ENCODE measurements at places on chromosomes 13 and 19.

- DNase-seq, result no peak
Observed at GRCh38 chr13:99693351-99693750, 192.1 kb downstream of the TM9SF2 start.

GRCh38 chr13:104705031-104705750 is 1639.0 kb upstream of the SLC10A2 start:
- DNase-seq, result no peak

DNA sequence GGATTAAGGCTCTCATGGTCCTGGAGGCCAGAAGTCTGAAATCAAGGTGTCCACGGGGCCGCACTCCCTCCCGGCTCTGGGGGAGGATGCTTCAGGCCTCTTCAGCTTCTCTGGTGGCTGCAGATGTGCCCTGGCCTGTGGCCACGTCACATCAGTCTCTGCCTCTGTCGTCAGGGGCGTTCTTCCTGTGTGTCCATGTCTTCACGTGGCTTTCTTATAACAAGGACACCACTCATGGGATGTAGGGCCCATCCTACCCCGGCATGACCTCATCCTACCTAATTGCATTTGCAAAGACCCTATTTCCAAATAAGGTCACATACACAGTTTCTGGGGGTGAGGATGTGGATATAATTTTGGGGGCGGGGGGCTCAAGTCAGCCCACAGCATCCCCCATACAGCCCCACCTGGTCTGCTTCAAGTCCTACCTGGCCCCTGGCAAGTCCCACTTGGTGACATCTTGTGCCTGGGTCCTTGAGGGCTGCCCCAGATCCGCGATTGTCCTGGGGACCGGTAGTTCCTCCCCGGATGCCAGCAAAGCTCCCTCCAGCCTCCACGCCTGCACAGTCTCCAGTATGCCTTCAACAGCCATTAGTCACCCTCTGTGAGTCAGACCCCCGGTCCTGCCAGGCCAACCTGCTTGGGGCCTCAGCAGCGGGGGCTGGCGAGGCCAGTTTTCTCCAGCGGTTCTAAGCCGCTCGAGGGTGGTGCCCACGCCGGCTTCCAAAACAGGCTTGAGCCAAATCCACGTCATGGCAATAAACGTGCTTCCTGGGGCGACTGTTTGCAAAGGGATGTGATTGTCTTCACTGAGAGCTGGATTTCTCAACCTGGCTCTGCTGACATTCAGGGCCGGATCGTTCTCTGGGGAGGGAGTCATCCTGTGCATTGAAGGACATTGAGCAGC is 32.2 kb downstream of the MYO9B start:
- no peak for DNase-seq

DNA sequence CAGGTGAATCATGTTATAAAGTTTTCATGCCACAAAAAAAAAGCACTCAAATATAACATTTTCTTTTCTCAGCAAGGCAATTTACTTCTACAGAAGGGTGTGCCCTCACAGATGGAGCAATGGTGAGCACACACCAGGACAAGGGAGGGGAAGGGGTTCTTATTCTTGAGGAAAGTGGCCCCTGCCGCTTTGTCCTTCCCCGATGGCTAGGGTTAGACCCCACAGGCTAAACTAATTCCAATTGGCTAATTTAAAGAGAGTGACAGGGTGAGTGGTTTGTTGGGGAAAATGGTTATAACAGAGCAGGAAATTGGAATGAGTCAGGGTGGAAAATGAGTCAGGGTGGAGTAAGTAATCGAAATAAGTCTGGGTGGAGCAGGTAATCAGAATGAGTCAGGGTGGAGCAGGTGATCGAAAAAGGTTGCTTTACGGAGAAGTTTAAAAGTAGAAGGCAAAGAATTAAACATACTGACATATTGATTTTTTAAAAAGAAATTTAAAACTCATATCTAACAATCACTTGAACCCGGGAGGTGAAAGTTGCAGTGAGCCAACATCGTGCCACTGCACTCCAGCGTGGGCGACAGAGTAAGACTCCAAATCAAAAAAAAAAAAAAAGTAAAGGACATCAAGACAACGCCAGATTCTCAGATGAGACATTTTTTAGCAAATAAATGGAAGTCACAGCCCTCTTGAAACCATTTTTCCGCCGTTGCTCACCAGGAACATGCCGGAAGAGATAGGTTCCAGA is 813 bp downstream of the ZNF562 start:
- DNase-seq, result no peak

DNA sequence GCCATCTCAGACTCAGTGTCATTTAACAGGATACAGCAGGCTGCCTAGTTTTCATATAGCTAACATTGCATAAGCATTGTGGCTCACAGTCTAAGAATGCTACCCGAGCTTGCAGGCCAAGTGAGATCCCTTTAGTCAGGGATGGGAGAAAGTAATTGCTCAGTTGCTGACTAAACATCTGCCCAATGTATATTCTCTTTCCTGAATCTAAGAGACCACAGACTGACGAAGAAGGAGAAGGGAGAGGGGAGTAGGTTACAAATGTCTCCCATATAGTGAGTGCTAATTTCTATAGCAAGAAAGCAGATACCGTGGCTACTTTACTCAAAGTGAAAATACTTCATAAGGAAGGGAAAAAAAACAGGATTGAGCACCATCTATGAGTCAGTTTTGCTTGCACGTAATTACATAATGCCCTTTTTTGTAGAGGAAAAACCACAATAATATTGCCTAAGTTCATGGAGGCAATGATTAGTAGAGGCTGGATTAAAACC is 453.9 kb downstream of the COG6 start:
- DNase-seq, result no peak

- no peak for DNase-seq
Observed at GRCh38 chr13:95349267-95349666, 48.0 kb upstream of the ABCC4 start.

DNA sequence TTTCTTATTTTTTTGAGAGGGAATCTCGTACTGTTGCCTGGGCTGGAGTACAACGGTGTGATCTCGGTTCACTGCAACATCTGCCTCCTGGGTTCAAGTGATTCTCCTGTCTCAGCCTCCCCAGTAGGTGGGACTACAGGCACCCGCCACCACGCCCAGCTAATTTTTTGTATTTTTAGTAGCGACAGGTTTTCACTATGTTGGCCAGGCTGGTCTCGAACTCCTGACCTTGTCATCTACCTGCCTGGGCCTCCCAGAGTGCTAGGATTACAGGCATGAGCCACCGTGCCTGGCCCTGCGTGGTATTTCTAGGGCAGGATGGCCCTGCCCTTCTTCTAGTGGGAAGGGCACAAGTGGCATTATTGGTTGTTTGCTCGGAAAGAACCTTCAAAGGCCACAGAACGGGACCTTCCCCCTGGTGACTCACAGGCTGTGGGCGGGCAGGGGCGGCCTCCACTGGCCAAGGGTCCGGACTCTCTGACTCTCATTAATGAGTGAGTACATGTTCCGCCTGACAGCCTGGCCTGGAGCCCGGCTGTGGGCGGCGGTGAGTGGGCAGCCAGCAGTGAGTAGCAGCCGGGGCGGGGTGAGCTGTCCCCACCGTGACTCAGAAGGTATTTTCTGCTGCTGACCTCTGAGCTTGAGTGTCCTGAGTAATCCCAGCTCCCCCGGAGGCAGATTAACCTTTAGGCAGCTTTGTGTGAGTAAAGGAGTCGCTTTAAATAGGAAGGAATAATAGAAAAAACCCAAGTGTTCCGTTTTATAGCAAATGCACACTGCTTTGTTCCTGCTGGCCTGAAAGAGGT is 5.1 kb downstream of the DOT1L start:
- peak; percentile 37 for DNase-seq

- no peak for DNase-seq
Observed at GRCh38 chr13:93146584-93147297, 79.9 kb upstream of the GPC6 start.

- no peak for DNase-seq
Observed at GRCh38 chr19:22814124-22814523, 18.0 kb upstream of the ZNF723 start.

DNA sequence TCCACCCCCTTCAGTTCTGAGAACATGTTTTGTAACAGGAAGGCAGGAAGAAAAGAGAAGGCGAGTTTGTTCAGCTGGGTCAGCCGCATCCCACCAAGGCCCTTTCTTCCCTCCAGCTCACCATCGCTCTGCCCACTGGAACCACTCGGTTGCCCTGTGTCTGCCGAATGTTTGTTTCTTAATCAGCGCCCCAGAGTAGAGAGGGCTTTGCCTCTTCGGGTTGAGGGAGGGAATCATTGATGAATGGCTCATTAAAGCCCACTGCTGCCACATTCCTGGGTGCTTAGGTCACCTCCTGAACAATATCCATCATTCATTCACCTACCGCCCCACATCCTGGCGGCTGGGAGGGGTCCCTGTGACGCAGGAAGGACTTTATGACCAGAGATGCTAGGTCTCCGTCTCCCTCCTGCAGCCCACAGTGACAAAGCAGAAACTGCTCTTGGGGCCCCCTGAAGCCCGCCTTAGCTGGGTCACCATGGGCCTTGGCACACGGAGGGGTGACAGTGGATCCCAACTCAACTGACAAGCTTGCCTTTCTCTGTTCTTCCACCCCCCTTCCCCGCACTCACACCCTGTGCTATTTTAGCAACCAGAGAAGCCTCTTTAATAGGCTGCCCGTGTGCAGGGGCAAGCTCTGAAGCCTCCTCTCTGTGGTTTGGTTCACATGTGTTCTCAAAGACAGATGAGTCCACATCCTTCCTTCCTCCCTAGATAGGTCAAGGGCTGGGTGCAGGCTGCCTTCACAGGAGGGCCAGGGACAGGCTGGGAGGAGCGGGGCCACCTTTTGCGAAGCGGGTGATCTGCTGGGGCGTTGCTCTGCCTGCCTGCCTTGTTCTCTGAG is 46.2 kb downstream of the ACTN4 start:
- peak; percentile 13 for DNase-seq

DNA sequence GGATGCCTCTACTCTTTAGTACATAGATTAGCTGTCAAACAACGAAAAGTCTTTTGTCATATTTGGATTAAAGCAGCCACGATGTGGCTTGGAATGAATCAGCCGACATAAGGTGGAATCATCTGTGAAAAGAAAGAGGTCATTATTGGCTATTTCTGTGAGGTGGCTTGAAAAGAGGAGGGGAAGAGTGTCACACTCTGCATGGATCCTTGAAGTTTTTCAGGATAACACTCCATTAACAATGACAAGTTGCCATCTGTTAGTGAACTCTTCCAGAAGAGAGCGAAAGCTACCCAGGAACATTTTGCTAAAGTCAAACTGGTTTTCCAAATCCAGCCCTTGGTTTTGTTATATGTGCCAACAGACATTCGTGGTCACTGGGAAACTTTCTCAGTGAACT is 1604.8 kb downstream of the OLFM4 start:
- no peak for DNase-seq

DNA sequence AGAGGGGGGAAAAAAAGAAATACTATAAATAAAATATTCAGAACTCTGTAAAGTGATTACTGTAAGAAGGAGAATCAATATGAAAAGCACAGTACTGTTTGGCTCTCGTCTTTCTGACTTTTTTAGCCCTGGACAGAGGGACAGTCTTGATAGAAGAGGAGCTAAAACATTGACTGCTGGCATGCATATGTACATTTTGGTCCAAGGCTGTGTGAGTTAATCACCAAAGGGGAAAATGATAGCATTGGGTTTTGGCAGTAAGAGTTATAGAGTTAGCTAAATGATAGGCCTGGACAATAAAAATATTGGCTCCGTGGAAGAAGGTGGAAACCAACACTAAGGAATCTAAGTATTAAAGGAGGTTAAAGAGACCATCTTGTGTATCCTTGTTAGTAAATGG is 50.3 kb downstream of the RAP2A start:
- no peak for DNase-seq

GRCh38 chr19:35228177-35228930 is at the start of gene FAM187B:
TSS of gene FAM187B (minus strand) at chr19:35228739. CDS start at chr19:35228680, 59 bp downstream.
- DNase-seq, result no peak

- no peak for DNase-seq
Observed at GRCh38 chr13:24279327-24280110, 29.9 kb upstream of the C1QTNF9 start.

DNA sequence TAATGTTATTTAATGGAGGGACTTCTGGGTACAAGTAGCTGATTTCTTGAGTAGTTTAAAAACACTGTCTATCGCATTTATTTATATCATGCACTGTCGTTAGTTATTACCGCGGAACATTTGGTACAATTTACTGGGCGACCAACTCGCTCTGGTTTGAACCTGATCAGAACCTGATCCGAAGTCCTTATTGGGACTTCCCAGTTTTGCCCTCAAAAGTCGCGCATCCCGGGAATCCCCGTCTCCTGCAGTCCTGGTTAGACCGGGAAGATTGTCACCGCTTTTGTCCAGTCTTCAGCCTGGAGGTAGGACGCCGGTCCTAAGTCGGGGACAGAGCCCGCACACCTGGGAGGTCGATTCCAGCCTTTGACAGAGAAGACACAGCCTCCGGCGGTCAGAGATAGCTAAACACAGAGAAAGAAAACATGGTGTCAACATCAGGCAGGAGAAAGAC is 694 bp downstream of the CLN5 start:
- no peak for DNase-seq
